ENCODE measurements at places on chromosomes 13 and 19. TPM values are rescaled to one million over a fixed set of nuclear protein-coding genes. Genes with fewer than 3 reads are reported as not detected.

Gene HS6ST3
- total RNA-seq, result 3.1 TPM

Gene ZNF625
- 6.3 TPM for total RNA-seq

DNA sequence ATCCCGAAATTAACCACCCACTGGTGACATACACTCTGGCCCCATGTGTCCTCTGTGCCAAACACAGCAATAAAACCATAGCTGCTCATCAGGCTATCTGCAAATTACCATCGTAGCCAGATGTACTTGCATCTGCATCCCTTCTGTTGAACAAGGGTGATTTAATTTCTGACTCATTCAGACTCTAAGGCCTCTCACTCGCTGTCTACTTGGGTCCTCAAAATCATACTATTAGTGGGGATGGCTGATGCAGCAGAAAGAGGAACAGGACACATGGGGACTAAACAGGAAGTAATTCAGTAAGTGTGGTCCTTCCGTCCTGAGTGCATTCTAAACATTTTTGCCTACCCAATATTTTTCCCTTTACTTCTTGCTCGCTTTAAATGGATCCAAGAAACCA lies 2275.0 kb upstream of the PCDH20 start:
- no peak for DNase-seq

DNA sequence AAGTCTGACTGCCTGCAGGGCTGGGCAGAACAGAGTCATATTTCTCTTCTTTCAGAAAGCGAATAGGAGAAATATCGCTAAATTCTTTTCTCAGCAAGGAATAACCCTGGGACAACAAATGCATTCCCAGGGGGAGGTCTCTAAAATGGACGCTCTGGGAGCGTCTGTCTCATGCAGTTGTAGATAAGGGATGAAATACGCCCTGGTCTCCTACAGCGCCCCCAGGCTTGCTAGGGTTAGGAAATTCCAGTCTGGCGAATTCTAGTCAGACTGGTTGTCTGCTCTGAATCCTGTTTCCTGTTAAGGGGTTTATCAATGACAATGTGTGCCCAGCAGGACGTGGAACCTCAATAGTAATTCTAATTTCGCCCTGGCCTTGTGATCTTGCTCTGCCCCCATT lies 1214.1 kb downstream of the DIAPH3 start:
- no peak for DNase-seq

- DNase-seq, result no peak
Measured at GRCh38 chr19:33422369-33423180, 49.1 kb downstream of the CEBPG start.

DNA sequence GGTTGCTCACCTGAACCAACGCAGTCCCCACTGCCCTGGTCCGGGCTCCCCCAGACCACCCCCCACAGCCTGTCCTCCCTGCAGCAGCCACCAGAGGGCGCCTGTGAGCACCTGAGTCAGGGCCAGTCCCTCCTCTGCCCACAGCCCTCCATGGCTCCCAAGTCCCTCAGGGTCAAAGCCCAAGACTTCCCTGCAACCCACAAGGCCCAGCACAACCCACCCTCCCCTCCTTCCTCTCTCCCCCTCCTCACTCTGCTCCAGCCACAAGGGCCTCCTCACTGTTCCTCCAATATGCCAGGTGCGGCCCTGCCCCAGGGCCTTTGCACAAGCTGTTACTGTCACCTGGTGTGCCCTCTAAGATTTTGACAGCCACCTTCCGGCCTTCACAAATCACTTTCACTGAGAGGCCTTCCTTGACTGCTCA lies 10.9 kb downstream of the GNA15 start:
- DNase-seq, result no peak

DNA sequence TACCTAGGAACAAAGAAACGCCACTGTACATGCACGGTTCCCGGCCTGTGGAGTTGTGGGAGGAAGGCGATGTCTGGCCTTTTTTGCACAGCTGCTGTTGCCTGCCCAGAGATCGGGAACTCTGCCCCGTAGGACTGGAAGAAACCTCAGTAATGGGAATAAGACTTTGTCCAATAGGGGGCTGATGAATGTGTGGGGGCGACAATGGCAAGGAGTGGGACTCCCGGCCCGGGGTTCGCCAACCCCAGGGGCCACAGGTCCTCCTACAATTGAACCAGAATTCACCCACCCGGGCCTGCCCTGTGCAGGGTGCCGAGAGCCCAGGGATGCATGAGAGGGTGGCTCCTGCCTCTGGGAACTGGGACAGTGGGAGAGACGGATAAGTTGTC lies 2.0 kb upstream of the CEBPA start:
- no peak for DNase-seq

GRCh38 chr13:112968910-112969691 lies at the start of gene MCF2L:
Gene MCF2L, plus strand, starts transcription at chr13:112969214. Its CDS starts 166 bp downstream, at chr13:112969380.
- no peak for DNase-seq

- peak; percentile 65 for DNase-seq
Measured at GRCh38 chr19:940591-941291, 14.9 kb downstream of the ARID3A start.

GRCh38 chr13:27171244-27171826 lies at the start of gene USP12:
Gene USP12, minus strand, starts transcription at chr13:27171811. Its CDS starts 172 bp downstream, at chr13:27171639.
- no peak for DNase-seq

GRCh38 chr19:42132851-42133528 lies 744 bp upstream of the POU2F2 start:
- DNase-seq, result no peak

- no peak for DNase-seq
Measured at GRCh38 chr19:49343123-49343522, 7.9 kb downstream of the CD37 start.

DNA sequence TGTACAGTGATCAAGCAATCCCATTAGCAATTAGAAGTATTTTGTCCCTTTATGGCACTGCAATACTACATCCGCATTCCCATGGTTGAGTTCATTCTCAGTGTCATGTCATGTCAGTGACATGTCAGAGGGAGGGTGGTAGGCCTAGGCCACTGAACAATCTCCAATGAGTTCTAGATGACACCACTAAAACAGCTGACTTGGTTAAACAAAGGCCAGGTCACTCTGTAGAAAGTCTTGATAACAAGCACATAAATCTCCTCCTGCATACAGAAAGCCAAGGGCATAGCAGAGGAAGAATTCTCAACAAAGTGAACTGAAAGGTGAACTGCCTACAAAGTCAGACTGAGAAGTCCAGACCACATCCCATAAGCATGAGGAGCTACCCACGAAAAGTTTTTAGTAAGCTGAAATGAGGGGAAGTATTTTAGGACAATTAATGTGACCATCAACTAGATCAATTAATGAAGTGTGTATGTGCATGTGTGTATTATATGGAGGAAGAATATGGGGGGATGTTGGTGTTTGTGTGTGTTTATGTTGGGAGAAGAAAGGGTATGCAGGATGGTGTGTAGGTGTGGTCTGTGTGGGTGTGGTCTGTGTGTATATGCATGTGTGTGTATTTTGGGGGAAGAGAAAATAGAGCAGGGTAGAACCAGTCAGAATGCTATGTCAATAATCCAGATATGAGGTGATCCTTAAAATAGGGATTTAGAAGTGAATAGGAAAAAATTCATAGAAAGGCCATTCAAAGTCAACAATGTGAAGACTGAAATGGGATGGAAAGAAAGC lies 67.7 kb downstream of the TBC1D4 start:
- DNase-seq, result no peak

GRCh38 chr19:55526216-55527196 lies 10.4 kb downstream of the SBK2 start:
- peak; percentile 75 for DNase-seq

DNA sequence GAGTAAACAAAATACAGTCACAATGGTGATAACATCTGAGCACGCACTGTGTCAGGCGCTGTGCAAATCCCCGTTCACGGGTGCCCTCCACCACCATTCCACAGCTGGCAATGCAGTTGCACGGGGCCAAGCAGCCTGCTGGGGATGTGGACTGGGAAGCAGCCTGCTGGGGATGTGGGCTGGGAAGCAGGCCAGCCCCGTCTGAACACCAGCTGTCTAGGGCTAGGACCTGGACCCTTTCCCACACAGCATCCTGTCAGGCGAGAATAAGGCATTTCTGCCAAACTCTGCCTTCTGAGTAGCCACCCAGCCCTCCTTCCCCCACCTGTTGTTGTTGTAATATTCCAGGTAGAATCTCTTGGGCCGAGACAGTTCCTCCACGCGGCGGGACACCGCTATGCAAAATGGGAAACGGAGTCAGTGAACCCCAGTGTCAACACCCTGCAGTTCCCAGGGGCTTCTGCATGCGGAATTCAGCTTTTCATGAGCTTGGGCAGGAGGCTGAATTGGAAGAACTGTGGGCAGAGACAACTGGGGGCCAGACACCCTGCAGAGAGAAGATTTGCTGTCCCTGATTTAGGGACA lies 27.8 kb upstream of the MIER2 start:
- DNase-seq, result no peak

- no peak for DNase-seq
Measured at GRCh38 chr13:100075700-100076587, 12.9 kb upstream of the PCCA start.

DNA sequence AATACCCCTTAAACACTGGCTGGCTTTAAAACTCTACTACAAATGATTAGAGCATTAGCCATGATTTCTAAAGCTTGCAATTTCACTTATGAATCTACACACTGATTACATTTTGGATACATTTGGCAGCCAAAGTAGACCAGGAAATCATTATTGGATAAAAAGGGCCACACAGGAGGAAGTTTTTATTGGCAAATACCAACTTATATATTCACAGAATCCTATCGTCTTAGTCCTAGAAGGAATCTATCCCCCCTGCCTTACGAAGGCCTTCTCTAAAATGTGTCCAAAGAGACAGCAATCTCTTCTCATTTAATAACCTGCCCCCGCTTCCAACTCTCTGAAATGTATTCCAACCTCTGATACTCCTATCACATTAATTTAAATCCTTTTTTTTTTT lies 52.5 kb downstream of the KLF5 start:
- no peak for DNase-seq
